ENCODE measurements at places on chromosomes 7 and 10.

DNA sequence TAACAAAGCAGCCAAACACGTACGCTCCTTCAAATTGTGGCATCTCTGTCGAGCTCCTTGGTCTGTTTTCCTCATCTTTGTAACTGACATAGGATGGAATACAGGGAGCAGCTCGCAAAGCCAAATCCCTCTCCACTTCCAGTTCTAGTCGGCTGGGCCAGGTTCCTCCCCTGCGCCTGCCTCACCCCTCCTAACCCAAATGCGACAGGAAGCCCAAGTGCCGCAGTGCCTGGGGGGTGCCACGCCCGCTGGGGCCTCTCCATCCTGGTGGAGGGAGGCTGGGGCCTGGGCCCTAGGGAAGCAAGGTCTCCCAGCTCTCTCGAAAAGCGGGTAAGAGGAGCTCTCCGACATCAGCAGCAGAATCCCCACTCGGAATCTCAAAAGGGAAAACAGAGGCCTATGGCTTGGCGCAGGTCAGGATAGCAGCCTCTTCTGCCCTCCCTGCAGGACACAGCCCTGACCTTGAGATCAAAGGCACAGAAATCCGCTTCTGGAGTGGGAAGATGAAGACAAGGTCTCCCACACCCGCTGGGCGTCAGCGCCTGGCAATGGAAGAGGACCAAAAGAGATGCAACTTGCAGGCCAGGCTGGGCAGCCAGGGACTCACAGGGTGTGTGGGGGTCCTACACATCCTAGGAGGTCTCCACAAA is 165.8 kb downstream of the NRF1 start:
- DNase-seq, result no peak

DNA sequence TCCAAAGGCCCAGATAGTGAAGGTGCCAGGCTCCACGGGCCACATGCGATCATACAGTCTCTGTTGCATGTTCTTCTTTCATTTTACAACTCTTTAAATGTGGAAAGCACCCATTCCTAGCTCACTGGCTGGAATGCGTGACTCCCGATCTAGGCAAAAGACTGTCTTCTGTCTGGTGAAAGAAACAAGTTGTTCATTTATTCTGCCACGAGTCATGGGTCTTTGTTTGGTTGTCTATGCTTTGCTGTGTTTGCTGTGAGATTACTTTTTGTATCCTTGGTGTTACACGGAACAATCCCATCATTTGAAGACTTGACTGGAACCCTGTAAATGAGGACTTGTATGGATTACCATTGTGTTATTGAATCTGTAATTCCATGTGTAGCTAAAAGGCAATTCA is 41.9 kb downstream of the NPVF start:
- no peak for DNase-seq

DNA sequence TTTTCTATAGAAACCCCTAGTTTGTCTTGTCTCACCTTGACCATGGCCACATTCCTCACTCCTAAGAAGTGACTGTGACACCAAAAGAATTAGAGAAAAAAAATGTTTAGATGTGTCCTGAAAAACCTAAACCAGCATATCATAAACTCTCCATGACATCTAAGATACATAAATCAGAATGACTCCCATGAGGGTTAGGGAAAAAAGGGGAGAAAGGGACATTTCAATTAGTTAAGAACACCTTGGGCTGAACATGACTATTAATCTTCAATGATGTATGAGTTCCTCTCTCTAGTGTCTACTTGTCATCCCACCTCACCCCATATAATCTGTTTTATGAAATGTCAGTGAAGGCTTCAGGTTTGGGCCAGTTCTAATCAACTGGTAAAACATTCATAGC is 31.1 kb downstream of the KDM7A start:
- no peak for DNase-seq

- no peak for DNase-seq
Observed at GRCh38 chr10:18608596-18608995, 42.8 kb downstream of the NSUN6 start.

GRCh38 chr7:836429-836828 is 4.2 kb downstream of the SUN1 start:
- DNase-seq, result no peak

Data from GM19239 (cell line).